Activated T-helper 1 cell treated with anti-CD3 and anti-CD28 coated beads, Interleukin-2, amount 50 U/mL, for 16 hours (primary cell): ENCODE measurements at places on chromosomes 11 and 22.

- DNase-seq = no peak
Measured at GRCh38 chr11:74427384-74427886, 29.2 kb upstream of the PGM2L1 start.

DNA sequence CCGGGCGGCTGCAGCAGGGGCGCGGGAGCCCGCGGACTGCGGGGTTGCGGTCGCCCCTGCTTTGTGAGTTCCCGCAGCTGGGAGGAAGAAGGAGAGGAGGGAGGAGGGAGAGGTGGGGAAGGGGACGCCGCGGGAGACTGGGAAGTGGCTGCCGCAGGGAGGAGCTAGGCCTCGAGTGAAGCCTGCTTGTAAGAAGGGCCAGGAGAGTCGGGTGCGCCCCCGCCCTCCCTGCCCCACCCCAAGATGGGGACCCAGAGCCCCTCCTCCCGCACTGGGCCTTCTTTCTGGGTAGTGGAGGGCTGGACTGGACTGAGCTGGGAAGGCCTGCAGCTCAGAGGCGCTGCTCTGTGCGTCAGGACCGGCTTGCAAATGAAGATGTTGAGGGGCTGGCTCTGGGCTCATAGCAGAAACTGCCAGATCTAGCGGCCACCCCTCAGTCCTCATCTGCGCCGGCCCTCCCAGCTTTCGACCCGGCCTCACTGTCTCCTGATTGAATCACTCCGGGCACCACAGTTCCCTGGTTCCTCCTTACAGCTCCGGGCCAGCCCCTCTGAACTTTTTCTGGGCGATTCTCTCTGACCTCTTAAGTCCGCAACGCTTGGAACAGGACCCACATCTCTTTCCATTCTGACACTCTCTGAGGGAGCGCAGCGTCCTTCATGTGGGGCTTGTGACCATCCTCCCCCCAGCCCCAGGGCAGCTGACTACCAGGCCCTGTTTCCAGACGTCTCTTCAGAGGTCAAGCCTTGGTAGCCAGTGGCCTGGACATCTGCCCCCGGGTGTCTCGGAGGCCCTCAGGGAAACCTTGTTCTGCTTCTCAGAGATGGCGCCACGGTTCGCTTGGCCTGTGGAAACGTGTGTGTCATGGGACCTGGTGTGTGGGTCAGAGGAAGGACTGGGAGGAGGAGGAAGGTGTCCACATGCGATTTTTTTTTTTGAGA lies 21.9 kb downstream of the SERPINH1 start:
- DNase-seq = no peak

DNA sequence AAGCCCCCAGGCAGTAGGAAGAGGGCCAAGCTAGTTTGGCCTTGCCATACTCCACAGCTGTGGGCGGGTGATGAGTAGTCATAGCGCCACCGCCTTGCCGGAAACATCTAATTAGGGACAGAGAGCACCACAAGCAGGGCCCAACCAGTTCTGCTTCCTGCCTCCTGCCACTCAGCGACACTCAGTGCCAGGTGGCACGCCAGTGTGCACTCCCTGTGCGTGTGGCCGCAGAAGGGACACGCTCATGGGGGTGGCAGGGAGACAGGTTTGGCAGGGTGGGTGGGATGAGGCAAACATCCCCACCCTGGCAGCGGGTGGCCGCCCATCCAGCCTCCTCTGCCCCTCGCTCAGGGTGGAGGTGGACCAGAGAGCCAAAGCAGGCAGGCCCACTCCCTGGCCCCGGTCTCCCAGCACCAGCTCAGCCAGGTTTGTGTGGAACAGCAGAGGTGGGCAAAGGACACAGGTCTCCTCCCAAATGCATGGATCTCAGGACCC lies 4.9 kb downstream of the OVOL1 start:
- peak; percentile 40 for DNase-seq

- DNase-seq = no peak
Measured at GRCh38 chr11:22193348-22194051, 615 bp downstream of the ANO5 start.

- no peak for DNase-seq
Measured at GRCh38 chr11:82996966-82997606, 74.6 kb downstream of the RAB30 start.

GRCh38 chr11:10114593-10115404 lies 179.2 kb downstream of the SBF2 start:
- DNase-seq = no peak

GRCh38 chr22:47422736-47423135 lies 660.3 kb downstream of the TBC1D22A start:
- DNase-seq = no peak

- DNase-seq = no peak
Measured at GRCh38 chr11:65206441-65206841, 24.7 kb downstream of the CAPN1 start.

DNA sequence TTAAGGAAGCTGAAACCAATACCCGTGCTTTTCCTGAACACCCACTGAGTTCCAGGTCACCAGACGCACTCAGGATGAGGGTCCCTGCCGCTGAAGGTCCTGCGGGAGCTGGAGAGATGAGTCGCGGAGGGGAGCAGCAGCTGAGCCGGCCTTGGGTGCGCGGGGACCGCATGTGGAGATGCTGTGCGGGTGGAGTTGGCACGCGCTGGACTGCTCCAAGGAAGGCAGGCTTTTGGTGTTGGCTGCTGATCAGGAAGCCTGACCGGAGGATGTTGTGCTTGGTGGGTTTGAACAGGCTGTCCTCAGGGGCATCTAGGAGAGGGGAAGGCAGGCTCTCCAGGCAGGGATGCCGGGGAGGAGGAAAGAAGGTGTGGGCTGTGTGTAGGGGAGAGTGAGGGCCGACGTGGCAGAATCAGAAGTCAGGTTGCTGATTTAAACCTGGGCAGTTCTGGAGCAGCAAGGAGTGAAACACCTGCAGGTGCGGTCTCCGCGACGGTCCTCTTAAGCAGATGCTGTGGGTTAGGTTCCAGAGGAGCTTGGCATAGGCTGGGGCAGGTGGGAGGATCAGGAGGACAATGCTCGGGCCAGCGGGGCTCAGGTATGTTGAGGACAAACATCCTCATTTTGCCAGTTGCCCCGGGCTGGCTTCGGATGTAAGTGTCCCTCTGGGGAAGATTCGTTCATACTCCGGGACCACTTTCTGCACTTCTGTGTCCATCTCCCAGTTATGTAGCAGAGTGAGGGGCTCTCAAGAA lies 197.5 kb upstream of the B3GAT1 start:
- no peak for DNase-seq

GRCh38 chr22:24107661-24108060 lies 73.6 kb upstream of the SUSD2 start:
- DNase-seq = no peak

GRCh38 chr22:44085743-44086270 lies 61.7 kb downstream of the PARVB start:
- no peak for DNase-seq

- no peak for DNase-seq
Measured at GRCh38 chr22:37267661-37268413, 14.5 kb upstream of the CYTH4 start.

DNA sequence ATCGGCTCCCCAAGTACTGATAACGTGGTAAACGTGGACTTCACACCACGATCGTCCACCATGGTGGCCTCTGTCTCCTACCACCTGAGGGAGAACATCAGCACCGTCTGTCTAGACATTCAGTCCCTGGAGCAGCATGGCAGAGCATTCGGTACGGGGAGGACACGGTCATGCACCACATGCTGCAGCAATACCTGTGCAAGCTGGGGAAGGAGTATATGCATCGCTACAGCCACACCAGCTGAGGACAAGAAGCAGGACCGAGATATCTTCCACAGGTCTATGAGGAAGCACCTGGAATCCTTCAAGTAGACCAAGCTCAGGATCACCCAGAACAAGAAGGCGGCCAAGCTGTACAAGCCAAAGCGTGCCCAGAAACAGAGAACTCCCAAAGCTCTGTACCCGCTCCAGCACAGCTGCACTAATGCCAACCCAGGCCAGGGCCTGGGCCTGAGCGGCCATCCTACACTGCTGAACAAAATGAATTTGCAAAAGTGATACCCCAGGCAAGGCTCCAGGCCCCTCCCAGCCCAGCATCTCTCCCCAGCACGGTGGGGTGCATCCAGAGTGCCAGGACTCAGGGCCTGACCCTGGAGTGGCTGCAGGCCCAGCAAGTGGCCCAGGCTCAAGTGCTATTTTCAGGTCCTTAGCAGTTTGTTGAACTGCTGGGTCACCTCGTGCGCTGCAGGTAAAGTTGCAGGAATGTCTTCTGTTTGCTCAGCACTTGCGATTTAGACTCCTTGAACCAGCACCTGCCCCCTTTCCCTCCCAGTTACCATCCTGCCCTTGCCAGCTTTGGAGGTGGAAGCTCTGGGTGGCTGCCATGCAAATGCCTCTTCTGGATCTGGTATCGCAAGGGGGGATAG lies 119.3 kb upstream of the SERPIND1 start:
- DNase-seq = no peak

DNA sequence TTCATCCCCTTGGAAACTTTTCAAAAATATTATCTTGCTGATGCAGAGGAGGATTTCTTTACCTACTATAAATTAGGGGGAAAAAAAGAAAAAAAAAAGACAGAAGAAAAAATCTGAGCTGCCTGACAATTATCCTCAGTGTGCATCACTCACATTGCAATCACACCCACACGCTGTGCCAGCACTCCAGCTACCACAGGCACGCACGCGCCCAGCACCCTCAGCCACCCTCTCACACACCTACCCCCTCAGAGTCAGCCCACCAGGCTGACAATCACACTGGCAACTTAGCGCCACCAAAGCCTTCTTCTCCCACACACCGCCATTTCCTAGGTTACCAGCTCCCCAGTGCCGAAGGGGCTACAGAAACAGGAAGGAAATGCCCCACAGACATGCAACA lies 236.1 kb downstream of the KCNA4 start:
- no peak for DNase-seq

- no peak for DNase-seq
Measured at GRCh38 chr11:65696802-65697552, 15.1 kb upstream of the KAT5 start.

- no peak for DNase-seq
Measured at GRCh38 chr11:1866226-1866625, 13.3 kb downstream of the LSP1 start.

- no peak for DNase-seq
Measured at GRCh38 chr22:48820481-48821345, 1007.0 kb downstream of the BRD1 start.

DNA sequence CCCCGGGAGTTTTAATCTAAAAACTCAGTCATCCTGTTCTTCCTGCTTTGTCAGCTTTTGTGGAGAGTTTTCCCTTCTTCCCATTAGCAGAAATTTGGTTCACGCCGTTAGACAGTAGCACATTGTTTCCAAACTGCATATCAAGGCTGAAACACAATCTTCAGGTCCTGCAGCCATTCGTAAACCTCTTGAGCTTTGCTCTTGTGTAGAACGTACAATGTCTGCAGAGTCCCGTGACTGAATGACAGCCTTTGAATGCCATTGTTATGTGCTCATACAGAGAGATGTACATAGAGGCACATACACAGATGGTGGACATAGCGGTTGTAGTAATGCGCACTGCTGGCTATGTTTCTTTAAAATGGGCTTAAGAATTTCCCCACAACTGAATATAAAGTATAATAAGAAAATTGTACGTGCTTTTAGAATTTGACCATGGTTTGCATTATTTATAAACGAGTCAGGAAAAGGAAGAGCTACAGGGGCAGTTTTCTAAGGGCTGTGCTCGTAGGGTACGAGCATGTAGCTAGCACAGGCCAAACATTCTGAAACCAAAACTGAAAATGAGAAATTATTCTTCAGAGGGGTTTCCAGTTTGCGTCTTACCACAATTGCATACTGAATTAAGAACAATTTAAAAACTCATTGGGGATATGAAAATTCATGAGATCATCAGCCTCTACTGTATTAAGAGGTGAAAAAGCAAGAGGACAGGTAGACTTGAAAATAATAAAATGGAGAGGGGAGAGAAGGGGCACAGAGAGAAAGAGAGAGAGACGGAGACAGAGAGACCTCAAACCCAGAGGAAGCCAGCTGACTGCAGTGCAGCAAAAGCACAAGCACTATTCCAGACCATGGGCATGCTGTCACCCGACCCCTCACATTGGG lies 310.1 kb downstream of the CADM1 start:
- no peak for DNase-seq

DNA sequence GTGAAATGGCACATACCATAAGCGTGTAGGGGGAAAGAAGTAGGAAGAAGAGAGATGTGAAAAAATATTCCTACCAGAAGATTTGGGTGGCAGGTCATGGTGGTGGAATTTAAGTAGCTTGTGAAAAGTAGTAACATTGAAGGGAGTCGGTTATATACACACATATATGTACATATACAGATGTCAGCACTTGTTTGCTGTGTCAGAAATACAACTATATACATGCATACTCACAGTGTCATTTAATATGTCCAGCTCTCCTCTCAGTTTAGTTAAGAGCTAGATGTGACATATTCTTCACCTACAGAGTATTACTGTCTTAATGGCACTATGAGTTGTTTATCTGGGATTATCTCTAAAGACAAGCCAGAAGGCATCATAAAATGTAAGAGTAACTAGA lies 987.4 kb upstream of the CCDC90B start:
- no peak for DNase-seq

GRCh38 chr22:21755851-21756284 lies 20.3 kb upstream of the YPEL1 start:
- no peak for DNase-seq

GRCh38 chr11:95608093-95608492 lies 181.5 kb downstream of the FAM76B start:
- no peak for DNase-seq

GRCh38 chr22:50520826-50521453 lies 4.5 kb downstream of the SCO2 start:
- DNase-seq = no peak

DNA sequence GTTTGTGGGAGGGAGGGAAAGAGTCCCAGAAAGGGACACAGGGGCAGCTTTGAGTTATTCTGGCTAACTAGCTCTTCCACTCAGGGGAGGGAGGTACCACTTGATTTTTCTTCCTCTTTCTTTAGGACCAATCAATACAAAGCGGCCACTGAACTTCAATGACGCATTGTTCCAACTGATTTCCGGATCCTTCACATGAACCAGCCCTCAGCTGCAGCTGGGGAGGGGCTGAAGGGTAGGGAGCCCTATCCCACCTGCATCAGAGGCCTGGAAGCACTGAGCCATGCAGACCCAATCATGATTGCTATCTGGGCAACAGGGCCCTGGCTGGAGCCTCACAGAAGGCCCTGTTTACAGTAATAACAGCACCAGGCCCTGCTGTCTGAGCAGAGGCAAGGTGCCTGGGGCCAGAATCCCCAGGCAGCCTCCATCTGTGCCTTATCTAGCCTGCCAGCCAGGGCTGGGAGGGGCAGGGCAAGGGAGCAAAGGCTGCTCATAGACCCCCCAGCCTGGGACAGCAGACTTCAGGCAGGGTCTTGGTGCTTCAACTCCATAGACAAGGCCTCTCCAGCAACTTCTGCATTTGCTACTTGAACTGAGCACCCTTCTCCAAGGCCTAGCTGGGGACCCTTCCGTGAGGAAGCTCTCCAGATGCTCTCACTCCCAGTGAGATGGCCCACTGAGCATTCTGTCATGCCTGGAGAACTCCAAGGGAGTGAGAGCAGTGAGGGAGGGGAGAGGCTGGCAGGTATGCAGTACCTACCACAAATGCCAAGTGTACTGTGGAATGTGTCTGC lies 22.5 kb downstream of the CLPB start:
- DNase-seq = no peak

- no peak for DNase-seq
Measured at GRCh38 chr11:117045196-117045595, 53.0 kb downstream of the SIK3 start.

GRCh38 chr11:1921574-1922141 lies 2.2 kb downstream of the TNNT3 start:
- DNase-seq = no peak
